EH (cell line): ENCODE measurements at places on chromosomes 3 and 15.

- DNase-seq, result peak; percentile 86
Measured at GRCh38 chr3:110815008-110815583, 256.5 kb upstream of the NECTIN3 start.

GRCh38 chr3:69181592-69182211, 59.3 kb upstream of the LMOD3 start:
- peak; percentile 76 for DNase-seq

- DNase-seq, result no peak
Measured at GRCh38 chr3:153159771-153160397, 2.1 kb upstream of the RAP2B start.

GRCh38 chr3:18393906-18394305, 31.2 kb downstream of the SATB1 start:
- DNase-seq, result peak; percentile 28

DNA sequence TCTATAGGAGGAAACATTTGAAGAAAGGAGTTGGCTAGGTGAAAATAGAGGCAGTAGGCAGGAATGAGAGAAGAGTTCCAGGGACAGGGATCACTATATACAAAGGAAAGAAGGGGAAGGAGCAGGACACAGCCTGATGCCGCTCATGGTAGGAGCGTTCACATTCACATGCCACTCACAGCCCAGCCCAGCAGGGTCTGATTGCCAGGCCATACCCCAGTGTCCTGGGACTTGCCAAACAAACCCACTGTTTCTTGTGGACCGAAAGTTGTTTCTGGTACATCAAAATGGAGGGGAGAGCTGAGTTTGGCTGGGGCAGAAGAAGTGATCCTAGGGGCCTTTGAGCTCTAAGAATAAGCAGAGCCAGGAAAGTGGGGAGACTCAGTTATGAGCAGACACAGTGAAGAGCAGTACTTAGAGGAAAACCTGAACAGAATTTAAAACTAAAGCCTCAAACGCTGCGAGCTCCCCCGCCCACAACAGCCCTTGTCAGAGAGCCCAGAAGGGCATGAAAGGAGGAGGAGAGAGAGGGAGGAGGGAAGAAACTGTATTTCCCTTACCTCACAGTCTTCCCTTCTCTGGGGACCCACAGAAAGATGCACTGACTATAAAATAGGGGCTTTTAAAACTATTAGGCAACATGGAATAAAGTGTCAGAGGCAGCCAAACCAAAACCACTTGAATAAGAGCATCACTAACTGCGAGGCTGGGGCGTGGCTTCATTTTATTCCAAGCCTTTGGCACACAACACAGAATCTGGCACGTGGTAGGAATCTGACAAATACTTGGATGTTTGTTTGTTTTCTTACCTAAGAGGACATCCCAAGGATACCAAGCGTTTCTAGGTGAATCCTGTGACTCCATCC, 129.0 kb downstream of the RPL22L1 start:
- peak; percentile 73 for DNase-seq

DNA sequence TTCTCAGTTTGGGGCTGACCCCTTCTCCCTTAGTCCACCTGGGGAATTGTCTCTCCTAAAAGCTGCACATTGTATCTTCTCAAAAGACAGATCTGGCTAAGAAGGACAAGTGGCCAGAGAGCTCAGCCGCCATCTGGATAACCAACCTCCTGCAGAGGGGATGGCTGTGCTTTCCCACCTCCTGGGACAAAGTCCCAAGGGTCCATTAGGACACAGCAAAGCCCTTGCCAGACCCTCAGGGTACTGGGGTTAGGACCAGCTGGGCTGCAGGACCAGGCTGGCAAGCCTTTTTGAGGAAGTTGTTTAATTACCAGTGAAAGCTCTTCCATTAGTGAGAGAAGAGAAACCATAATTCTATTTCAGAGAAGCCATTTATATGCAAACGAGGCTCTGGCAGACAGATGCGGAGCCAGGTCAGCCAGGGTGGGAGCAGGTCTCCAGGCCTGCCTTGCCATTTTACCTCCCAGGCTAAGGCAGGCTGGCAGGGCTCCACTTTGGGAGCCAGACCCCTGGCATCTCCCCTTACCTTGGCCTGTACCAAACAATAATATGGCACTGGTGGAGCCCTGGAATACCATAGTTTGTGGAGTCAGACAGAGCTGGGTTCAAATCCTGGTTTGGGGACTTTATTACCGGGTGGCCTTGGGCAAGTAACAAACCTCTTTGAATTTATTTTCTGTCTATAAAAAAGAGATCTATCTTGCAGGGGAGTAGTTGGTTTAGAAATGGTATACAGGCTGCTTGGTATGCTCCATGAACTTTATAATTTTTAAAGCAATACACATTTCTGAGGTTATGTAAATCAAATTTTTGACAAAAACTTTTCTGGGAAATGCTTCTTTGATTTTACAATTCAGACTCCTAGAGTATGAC, 17.9 kb downstream of the SHF start:
- no peak for DNase-seq

GRCh38 chr3:136277634-136278033, 27.5 kb downstream of the PCCB start:
- no peak for DNase-seq

GRCh38 chr3:71092665-71093064, 490.9 kb downstream of the FOXP1 start:
- no peak for DNase-seq
